ENCODE measurements at places on chromosomes 4 and X. TPM values are rescaled to one million over a fixed set of nuclear protein-coding genes. Genes with fewer than 3 reads are reported as not detected.
A peak's percentile ranks its signal among the peaks of the same experiment; 100 is the strongest.

- no peaks in the 10 kb centered on the region for H3K27me3 ChIP-seq
- no peaks in the 10 kb centered on the region for H3K4me1 ChIP-seq
- no peak overlapping the region for H3K4me3 ChIP-seq
- H3K27ac ChIP-seq: no peak overlapping the region
- no peaks in the 10 kb centered on the region for H3K36me3 ChIP-seq
These were observed 35.9 kb upstream of the RELL1 start for GRCh38 chr4:37721995-37722638.

Gene UGT2B7
- polyA plus RNA-seq: not detected

DNA sequence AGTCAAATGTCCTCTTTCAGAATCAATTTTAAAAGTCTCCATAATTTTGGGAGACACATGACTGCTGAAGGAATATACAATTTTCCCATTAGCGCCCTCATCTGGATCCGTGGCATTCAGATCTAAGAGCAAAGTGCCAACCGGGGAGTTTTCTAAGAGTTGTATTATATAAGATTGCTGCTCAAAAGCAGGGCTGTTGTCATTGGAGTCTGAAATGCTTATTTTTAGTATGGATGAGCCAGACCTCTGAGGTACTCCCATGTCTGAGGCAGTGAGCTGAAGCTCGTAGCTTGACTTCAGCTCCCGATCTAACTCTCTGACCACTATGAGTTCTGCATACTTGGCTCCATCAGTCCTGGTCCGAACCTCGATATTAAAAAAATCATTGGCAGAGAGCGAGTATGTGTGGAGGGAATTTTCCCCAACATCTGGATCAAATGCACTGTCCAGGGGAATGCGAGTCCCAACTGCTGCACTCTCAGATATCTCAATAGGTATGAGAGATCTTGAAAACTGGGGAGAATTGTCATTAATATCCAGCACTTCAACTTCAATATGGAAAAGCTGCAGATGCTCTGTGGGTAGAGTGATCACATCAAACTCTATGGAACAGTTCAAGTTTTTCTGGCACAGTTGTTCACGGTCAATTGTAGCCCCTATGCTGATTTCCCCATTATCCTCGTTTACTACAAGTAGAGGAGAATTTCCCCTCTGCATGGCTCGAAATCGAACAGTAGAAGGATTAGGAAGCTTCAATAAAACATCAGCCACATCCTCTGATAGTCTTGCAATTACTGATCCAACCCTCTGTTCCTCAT is 917 bp downstream of the PCDH18 start:
- peaks cover 2% of the 10 kb centered on the region for H3K4me1 ChIP-seq
- H3K27me3 ChIP-seq: no peaks in the 10 kb centered on the region
- H3K36me3 ChIP-seq: no peaks in the 10 kb centered on the region
- H3K27ac ChIP-seq: peak overlapping the region; percentile 94
- DNase-seq: peak; percentile 48

GRCh38 chr4:95231681-95232080 is 317.1 kb downstream of the UNC5C start:
- H3K27ac ChIP-seq: no peak overlapping the region
- no peak overlapping the region for H3K4me3 ChIP-seq
- H3K27me3 ChIP-seq: no peaks in the 10 kb centered on the region
- H3K36me3 ChIP-seq: no peaks in the 10 kb centered on the region
- H3K4me1 ChIP-seq: no peaks in the 10 kb centered on the region

GRCh38 chrX:135477576-135477975 is 42.9 kb upstream of the INTS6L start:
- H3K4me1 ChIP-seq: no peaks in the 10 kb centered on the region
- DNase-seq: peak; percentile 40
- no peaks in the 10 kb centered on the region for H3K27me3 ChIP-seq

Gene ZXDA
- polyA plus RNA-seq: 2.9 TPM

Measured in ovary (tissue), 10 donors.